ENCODE measurements at places on chromosomes 2 and 18. TPM values are rescaled to one million over a fixed set of nuclear protein-coding genes. Genes with fewer than 3 reads are reported as not detected.

Gene ABCA12
- total RNA-seq: 116 TPM

- DNase-seq: no peak
Observed at GRCh38 chr2:98772536-98772935, 41.6 kb upstream of the MGAT4A start.

DNA sequence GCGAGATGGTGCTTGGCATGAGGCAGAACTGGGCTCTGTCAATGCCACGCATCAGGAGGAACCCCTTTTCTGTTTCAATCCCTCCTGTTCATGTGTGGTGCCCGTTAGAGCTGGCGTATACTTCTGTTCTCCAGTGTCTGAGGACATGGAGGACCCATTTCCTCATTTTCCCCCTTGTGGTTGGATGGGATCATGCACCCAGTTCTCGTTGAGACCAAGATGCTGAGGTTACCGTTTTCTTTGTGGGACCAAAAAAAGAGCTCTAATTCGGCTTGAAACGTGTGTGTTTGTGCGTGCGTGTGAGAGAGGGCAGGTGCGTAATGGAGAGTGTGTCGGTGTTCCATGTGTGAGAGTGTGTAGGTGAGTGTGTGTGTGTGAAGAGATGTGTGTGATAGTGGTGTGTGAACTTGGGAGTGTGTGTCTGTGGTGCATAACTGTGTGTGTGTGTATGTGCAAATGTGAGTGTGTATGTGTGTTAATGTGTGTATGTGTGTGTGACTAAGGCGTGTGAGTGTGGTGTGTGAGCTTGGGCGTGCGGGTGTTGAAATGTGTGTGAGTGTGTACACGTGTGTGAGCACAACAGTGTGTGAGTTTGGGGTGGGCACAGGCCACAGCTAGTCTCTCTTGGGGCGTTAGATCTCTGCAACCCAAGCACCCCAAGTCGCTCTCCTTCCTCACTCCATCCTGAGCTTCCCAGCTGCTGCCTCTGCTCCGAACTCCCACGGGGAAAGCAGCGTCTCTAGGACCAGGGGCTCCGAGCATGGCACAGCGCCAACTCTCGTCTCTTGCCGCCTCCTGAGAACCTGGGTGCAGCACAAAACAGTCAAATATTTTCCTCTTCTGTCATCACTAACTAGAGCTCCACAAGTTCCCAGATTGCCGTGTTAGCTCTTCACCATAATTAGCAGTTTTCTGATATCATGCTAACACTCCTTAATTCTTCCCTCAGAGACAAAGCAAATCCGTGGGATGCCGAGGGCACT is 75.8 kb downstream of the LONRF2 start:
- no peak for DNase-seq

DNA sequence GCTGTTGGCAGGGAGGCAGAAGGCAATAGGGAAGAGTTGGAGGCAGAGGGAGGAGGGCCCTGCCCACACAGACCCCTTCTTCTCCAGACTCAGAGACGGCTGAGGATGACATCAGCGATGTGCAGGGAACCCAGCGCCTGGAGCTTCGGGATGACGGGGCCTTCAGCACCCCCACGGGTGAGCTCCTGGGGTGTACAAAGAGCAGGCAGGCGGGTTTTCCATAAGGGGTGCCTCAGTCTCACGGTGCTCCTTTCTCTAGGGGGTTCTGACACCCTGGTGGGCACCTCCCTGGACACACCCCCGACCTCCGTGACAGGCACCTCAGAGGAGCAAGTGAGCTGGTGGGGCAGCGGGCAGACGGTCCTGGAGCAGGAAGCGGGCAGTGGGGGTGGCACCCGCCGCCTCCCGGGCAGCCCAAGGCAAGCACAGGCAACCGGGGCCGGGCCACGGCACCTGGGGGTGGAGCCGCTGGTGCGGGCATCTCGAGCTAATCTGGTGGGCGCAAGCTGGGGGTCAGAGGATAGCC is 10.0 kb downstream of the SPEG start:
- DNase-seq: no peak

Gene NEU4
- total RNA-seq: not detected

Gene IKZF2
- total RNA-seq: 69.3 TPM

GRCh38 chr2:205815673-205816072 is 133.4 kb downstream of the NRP2 start:
- DNase-seq: no peak

Gene SERPINB2
- total RNA-seq: 88.7 TPM

Gene UGT1A4
- total RNA-seq: 1.0 TPM

GRCh38 chr2:74471332-74472065 is 981 bp downstream of the MRPL53 start:
- DNase-seq: no peak

Gene ATP6V1B1
- total RNA-seq: 110 TPM

GRCh38 chr2:96895032-96895745 is 25.3 kb upstream of the SEMA4C start:
- DNase-seq: no peak

Gene LRP2
- total RNA-seq: 0.23 TPM

DNA sequence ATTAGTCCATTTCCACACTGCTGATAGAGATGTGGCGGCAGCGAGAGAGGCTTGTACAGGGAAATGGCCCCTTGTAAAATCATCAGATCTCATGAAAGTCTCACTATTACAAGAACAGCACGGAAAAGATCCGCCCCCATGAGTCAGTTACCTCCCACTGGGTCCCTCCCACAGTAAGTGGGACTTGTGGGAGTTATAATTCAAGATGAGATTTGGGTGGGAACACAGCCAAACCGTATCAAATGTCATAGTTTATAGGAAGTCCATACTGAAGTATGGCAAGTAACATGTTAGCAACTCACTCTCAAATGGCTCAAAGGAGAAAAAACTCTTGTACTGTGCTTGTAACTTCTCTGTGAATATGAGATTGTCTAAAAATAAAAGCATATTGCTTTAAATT is 56.1 kb downstream of the FARP2 start:
- DNase-seq: no peak

Gene SIX2
- not detected for total RNA-seq

GRCh38 chr2:137168552-137168951 is 403.2 kb downstream of the THSD7B start:
- DNase-seq: no peak

DNA sequence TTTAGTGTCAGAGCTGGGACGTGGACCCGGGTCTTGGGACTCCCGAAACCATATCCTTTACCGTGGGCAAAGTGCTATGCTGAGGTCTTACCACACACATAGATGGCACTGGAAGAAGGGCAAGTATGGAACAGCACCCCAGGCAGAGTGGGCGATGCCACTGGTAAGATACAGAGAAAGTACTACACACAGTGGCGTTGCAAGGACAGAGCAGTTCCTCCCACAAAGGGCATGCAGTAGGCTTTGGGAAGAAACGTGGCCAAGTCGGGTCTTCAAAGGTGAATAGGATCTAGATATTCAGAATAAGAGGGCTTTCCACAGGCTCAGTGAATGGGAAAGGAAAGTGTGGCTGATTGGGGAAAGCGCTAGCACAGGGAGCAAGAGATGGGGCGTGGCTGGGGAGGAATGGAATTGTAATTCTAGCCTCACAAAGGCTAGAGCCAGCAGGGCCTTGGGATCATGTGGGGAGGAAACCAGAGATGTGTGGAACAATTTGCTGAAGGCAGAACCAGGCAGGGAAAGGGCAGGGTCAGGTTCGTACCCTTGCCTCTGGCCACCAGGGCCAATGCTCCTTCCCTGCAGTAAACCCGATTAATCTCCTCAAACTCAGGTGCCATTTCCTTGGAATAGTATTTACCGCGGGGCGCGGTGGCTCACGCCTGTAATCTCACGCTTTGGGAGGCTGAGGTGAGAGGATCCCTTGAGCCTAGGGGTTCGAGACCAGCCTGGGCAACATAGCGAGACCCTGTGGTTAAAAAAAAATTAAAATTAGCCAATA is 36.0 kb downstream of the PCBP1 start:
- DNase-seq: peak; percentile 75

DNA sequence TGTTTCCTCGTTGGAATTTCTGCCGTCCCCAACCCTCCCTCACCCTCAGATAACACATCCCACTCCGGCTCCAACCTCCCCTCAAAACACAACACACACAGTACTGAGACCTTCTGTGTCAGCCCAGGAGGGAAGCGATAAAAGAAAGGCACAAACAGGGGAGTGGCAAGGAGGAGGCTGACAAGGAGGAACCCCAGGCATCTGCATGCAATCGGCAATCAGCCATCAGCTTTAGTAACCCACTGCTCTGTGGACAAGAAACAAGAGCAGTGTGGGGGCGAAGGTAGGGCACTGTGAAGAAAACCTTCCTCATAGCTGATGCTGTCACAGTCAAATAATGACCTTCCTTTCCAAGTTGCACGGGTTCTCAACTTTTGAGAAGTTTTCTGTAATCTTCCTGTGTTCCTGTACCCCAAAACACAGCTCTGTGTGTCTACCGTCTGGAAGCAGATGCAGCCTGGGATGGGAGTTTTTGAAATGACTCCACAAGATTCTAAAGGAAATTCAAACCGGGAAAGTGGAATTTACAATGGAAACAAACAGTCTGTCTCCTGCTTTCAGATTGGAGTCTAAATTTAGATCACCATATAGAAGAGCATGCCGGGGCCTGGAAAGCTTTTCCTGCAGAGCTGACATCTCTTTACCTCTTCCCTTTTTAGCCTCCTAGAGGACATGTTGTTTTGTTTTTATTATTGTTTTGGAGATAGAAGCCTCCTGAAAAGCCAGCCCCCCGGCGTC is 16.4 kb upstream of the LPIN2 start:
- DNase-seq: peak; percentile 77

DNA sequence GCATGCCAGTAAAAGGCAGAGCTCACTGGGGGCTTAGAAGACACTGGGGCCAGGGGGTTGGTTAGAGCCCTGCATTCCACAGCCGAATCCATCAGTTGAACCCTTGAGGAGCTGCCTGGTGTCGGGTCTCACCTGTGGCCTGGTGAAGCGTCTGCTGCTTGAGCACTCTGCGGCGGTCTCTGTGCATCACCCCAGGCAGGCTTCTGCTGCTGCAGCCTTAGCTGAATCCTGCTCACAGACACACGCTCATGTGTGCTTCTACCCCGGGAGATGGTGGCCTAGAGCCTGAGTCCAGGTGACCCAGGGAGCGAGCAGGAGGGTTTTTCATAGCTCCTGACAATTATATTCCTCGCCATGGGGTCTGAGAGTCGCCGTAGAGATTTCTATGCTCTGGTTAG is 192.1 kb downstream of the MGAT5 start:
- DNase-seq: no peak

Gene RNF25
- total RNA-seq: 22.0 TPM

- no peak for DNase-seq
Observed at GRCh38 chr2:20532634-20533437, 86.0 kb downstream of the RHOB start.

DNA sequence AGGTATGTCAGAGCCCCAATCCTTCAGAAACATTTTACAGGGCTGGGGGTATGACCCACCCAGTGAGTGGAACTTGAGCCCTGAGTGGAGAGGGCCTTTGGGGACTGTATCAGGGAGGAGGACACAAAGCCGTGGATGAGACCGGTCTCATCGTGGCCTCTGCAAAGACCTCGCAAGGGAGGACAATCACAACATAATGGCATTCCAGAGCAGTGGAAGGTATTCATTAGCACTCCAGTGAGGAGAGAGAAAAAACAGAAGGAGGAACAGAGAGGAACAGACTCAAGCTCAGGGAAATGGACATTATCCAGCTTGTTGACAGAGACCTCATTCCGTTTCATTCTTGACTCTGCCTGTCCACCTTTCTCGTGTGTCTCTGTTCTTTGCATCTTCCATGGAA is 38.8 kb upstream of the CTAGE1 start:
- no peak for DNase-seq

Gene FTCDNL1
- total RNA-seq: 2.7 TPM

- no peak for DNase-seq
Observed at GRCh38 chr18:22935431-22935830, 2.3 kb downstream of the RBBP8 start.

GRCh38 chr18:484749-485464 is 15.6 kb downstream of the COLEC12 start:
- no peak for DNase-seq

DNA sequence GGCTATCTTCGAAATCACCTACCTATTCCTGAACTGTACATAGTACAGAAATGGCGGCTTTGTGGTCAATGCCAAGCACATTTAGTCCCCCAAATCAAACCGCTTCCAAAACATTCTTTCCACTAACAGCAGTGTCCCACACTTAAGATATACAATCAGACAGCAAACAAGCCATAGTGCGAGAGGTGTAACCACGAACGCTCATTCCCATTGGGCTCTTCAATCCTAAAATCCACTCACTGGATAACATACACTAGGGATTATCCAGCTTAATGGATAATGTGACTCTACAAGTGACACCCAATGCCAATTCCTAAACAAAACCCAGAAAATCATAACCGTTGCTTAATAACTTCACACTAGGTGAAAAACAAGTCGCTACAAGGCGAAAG is 2.0 kb downstream of the XPO1 start:
- no peak for DNase-seq

DNA sequence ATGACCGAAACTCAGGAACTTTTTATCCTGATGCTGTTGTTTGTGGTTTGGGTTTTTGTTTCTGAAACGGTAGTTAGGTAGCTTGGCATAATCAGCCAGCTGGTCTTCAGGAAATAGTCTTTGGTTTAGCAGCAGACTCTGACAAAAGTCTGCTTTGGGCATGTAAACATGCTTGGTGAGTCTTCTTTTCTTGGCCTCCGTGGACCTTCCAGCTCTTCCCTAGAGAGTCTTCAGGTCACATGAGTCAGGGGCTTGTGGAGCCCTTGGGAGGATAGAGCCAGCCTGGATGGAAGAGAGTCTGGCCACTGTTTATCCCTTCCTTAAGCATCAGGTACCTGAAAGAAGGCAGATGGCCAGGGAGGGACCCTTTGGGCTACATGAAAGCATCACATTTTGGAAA is 154.5 kb downstream of the MGAT5 start:
- DNase-seq: no peak

Gene TCF23
- total RNA-seq: not detected

DNA sequence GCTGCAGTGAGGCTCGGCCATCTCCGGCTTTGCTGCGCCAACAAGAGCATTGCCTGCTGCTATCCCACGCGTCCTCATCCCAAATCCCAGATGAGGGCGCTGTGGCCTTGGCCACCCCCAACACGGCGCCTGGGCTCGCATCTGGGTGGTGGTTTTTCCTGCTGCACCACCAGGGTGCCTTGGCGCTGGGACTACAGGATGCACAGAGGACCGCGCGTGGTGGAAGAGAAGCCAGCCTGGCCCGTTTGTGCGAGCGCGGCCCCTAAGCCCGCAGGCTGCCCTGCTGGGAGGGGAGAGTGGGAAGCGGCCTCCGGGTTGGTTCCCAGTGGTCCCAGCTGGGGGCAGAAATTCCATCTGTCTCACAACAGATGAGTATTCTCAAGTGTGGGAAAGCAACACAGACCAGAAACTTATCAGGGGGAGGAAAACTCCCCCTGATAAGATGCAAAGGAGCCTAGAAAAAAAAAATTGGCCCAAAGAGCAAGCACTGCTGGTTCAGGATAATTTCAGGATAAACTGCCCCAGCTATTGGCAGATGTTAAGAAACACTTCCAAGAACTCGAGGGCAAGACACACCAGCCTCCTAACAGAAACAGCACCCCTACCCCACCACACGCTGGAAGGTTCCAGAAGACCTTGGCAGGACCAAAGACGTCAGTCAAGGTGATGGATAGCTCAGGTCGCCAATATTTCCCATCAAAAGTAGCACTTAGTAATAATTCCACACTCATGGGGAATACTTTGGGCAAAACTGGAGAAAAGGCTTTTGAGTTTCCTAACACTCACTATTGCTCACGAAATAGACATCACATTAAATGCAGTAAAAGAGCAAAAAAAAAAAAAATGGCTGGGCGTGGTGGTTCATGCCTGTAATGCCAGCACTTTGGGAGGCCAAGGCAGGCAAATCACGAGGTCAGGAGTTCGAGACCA is 152.1 kb downstream of the PXDN start:
- DNase-seq: peak; percentile 89

Gene DPP10
- 1.1 TPM for total RNA-seq
